Activated gamma-delta T cell treated with Interleukin-2 at 50 U/mL for 16 hours (primary cell): ENCODE measurements at places on chromosomes 16 and 17.
A peak's percentile ranks its signal among the peaks of the same experiment; 100 is the strongest.

DNA sequence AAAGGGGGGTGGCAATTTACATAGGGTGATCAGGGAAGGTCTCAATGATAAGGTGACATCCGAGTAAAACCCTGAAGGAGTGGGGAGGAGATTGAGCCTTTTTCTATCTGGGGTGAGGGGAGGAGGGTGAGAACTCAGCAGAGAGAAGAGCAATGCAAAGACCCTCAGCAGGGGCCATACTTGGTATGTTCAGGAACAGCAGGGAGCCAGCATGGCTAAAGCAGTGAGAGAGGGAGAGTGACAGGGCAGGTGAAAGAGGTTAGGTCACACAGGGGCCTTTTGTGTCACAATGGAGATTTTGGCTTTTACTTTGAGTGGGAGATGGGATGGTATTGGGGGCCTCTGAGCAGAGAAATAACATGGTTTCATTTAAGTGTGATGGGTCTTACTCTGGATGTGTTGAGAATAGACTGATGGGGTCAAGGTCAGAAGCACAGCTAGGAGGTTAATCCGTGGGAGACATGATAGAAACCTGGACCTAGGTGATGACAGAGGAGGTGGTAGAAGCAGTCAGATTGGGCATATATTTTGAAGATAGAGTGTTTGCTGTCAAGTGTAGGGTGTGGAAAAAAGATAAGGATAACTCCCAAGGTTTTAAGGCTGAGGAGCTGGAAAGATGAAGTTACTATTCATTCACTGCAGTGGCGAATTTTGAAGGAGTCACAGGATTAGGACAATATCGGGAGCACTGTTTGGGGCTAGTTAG, 6.2 kb downstream of the SP2 start:
- DNase-seq, result no peak

DNA sequence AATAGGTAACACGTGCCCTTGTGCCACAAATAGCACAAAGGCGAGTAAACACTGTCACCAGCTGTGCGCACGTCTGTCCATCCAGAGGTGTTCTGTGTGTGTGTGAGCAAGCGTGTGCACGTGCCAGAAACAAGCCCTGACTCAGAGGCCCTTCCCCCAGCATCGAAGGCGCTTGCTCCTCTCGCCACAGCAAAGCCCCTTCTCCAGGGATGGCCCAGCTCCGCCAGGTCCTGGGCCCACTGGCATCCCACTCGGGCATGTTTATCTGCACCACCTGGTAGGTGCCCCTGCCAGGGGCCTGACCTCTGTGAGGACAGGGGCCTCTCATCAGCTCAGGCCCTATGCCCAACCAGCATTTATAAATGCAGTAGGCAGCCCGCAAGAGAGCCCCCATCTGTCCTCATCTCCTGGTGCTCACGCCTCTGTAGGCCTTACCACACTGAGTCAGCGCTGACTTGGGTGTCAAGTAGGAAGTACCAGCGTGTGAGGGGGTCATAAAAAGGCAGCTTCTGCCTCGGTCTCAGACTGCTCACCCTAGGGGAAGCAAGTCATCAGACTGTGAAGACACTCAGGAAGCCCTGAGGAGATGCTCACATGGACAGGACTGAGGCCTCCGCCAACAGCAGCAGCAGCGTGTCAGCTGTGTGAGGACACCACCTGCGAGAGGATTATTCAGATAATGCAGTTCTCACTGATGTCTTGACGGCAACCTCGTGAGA, 10.8 kb downstream of the TMEM235 start:
- DNase-seq, result no peak

DNA sequence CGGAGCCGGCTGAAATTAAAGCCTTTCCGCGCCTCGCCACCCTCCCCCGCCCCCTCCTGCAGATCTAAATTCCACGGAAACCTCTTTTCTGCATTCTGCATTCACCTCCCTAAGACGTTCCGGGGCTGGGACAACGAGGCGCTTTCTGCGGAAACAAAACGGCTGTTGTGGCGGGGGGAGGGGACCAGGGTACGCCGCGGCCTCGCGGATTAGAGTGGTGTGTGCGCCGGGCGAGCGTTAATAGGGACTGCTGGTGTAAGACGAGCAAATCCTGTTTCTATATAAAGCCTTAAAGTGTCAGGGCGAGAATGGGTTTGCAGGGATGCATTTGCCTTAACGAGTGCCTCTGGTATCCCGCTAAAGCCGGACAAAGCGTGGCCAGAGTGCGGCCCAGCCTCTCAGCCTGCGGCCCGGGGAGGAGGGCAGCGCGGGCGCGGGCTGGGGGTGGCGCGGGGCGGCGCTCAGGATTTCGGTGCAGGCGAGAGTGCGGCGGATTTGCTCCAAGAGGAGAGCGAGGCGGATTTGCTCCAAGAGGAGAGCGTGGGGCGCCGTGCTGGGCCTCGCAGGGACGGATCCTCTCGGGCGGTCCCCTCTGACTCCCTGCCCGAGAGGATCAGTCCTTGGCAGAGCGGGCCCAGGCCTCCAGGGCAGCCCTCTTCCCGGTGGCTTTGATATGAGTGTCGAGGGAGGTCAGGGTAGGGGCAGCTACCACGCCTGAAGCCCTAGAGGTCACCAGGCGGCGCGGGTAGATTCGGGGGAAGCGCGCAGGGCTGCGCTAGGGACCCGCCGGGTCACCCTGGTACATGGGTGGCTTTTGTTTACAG, 5.1 kb downstream of the BAHCC1 start:
- no peak for DNase-seq

GRCh38 chr17:69460963-69461922, 46.7 kb downstream of the MAP2K6 start:
- no peak for DNase-seq

- DNase-seq, result no peak
Measured at GRCh38 chr17:42010898-42011516, 6.2 kb downstream of the DNAJC7 start.

DNA sequence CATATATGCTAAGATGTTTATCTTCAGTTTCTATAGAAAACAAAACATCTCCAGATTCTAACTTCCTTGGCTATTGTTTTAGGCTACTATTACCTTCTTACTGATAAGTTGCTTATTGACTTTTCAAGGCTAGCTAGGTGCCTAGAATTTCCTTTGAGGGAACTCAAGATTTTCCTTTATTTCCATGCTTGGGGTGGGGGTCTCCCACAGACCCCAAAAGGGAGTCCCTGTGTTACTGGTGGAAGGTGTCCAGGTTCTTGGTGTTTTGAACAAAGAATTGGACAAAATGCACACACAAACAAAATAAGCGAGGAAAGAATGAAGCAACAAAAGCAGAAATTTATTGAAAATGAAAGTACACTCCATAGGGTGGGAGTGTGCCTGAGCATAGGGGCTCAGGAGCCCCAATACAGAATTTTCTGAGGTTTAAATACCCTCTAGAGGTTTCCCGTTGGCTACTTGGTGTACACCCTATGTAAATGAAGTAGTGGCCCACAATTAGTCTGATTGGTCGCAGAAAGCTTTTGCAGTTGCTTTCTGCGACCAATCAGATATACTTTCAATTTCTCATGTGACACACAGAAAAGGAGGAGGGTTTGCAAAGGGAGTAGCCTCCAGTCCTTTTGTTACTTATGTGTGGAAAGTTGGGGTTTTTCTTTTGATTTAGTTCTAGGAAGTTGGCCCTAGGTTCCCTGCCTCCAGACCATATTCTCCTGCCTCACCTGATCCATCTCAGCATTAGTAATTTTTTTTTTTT, 67.5 kb downstream of the MARF1 start:
- DNase-seq, result no peak

DNA sequence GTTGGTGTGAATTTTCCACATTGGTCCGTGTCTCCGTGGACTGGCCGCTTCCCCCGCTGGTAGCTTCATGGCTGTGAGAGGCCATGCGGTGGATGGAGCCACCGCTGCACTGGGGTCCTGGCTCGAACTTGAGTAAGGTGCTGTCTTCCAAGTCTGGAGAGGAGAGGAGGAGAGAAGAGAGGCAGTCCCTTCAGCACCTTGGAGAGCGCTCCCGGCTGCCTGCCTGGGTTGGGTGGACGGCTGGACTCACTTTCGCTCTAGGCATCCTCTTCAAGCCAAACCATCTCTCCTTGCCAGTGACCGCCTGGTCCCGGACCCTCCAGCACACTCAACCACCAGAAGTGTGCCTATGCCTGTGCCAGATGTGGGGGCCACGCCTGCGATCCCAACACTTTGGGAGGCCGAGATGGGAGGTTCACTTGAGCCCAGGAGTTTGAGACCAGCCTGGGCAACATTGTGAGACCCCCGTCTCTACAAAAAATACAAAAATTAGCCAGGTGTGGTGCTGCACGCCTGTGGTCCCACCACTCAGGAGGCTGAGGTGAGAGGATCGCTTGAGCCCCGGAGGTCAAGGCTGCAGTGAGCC, 6.2 kb downstream of the JPH3 start:
- peak; percentile 35 for DNase-seq

- DNase-seq, result no peak
Measured at GRCh38 chr17:32798938-32799337, 78.0 kb downstream of the MYO1D start.

DNA sequence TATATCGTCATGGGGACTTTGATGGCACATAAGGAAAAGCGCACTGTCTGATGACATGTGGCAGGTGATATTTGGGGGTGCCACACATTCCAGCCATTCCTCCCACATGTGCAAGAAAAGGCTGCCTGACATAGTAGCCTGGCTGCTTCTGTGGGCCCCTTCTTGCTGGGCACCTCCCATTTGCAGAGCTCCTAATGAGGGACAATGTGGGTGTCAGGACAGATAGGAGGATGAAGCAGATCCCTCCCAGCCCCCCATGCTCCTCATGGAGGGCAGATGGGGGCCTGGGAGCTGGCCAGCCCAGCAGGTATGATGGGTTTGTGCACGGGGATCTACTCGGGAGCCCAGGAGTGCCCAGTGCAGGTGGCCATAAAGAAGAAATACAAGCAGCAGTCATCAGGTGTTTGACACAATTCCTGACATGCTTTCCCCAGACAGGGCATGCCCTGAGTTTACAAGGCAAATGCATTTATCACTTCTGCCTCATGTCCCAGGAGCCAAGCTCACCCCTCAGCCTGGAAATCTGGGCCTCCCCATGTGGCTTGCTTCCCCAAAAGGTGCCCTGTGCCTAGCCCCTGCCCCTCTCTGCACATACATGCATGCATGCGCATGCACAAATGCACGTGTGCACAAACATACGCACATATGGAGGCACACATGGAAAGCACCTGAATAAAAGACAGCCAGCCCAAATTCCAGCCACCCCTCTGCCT, 260.6 kb upstream of the RPL38 start:
- no peak for DNase-seq

DNA sequence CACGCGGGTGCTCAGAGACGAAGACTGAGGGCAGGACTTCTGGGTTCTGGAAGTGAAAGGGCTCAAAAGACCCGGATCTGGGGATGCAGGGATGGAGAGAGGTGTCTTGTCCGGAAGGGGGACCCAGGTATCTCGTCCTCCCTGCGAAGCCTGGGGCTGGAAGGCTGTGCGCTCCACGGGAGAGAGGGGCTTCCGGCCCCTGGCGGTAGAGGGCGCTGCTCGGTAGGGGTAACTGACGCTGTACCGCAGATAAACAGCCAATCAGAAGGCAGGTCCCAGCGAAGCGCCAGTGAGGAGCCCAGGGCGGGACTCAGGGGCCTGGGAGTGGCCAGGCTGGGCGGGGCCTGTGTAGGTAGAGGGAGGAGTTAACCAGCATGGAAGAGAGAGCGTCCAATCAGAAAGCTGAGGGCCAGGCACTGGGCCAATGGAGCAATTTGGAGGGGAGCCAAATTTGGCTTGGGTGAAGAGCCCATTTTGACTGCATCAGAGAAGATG, 804 bp downstream of the TGFB1I1 start:
- no peak for DNase-seq

GRCh38 chr17:44829523-44830358, at the start of gene GJC1:
Gene GJC1 (minus strand): TSS chr17:44830287. CDS start chr17:44805817, 24,470 bp downstream.
- DNase-seq, result no peak

GRCh38 chr16:57468346-57468745, 5.9 kb downstream of the POLR2C start:
- no peak for DNase-seq

DNA sequence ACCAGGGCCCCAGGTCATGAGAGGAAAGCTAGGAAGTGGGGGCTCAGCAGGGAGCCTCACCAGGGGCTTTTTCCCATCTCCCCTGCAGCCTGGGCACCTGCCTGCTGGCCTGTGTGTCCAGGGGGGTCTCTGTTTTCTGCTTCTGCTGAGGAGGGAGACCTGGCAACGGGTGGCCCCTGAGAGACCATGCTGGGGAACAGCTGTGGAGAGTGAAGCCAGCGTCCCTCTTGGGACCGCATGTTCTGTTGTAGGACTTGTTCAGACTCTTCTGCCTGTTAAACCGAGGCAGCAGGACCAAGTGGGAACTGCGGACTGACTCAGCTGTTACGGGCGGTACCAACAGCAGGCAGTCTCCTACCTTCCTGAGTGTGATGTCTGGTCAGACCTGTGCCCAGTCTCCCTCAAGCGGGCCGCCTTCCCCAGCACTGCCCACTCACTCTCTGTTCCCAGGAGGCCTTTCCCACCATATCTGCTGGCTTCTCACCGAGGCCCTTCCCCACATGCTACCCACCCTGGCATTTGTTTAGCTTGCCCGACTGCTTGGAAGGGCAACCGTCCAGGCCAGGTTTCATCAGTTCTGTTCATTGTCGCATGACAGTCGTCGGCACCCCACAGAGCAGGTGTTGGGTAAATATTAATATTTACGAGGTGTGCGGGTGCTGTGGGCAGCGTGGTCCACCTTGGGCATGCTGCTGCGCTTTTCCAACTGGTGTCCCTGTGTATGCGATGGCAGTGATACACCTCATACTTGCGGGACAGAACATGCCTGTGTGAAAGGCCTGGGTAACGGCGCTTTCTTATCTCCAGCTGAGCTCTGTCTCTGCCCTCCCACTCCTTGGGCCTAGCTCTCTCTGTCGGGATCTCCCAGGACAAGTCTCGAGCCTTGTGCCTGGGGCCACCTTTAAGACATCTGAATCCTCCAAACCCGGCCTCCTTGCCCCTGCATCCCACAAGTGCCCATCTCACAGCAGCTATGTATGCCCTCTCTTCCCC, 69.4 kb downstream of the MPRIP start:
- DNase-seq, result no peak

DNA sequence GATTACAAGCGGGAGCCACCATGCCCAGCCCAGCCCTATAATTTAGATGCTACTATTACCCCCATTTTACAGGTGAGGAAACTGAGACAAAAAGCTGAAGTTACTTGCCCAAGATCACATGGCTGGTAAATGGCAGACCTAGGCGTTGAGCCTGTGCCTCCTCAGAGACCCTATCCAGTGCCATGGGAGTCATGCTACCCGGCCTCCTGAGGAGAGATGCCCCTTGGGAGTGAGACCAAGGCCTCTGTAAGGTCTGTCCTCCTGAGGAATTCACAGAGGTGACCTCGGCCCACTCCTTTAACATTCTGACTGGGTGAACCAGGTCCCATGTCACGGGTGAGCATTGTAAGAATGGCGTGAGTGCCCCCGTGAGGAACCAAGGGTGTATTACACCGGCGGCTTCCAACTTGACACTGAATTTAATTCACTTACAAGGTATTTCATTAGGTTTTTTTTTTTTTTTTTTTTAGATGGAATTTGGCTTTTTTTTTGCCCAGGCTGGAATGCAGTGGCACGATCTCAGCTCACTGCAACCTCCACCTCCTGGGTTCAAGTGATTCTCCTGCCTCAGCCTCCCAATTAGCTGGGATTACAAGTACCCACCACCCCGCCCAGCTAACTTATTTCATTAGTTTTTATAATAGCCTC, 95.7 kb downstream of the ABCC6 start:
- DNase-seq, result peak; percentile 58

GRCh38 chr16:23979441-23979840, 143.7 kb downstream of the PRKCB start:
- no peak for DNase-seq

- peak; percentile 12 for DNase-seq
Measured at GRCh38 chr16:17474572-17474971, 3.8 kb upstream of the XYLT1 start.
